ENCODE measurements at places on chromosomes 5 and 9. TPM values are rescaled to one million over a fixed set of nuclear protein-coding genes. Genes with fewer than 3 reads are reported as not detected.

- DNase-seq: no peak
Measured at GRCh38 chr5:131019601-131020315, 145.3 kb downstream of the HINT1 start.

The CDH12 gene
- total RNA-seq: 0.32 TPM

The GPSM1 gene
- 27.9 TPM for total RNA-seq

- DNase-seq: no peak
Measured at GRCh38 chr5:151224372-151224771, 480 bp upstream of the CCDC69 start.

DNA sequence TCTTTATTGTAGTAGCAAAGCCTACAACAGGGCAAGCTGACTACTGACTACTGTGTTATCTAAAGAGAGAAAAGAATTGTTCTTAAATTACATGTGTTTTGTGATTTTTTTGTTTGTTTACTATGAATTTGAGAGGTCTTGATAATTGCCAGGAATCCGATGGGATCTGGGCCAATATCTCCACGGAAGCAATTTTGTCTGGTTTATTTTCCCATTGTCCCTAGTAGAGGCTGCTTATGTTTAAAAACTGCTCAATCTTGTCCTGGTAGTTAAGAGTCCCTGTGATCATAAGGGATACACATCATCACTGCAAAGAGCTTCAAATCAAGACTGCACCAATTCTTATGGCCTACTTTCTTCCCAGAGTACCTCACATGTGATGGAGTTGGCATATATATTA, 94.4 kb downstream of the GLDC start:
- DNase-seq: no peak

The OLFML2A gene
- 139 TPM for total RNA-seq

The MAN1B1 gene
- 57.0 TPM for total RNA-seq
